Stimulated activated CD4-positive, alpha-beta T cell treated with anti-CD3 and anti-CD28 coated beads, Interleukin-1b, Interleukin-23, amount 100 ng/mL, for 1 hour (primary cell): ENCODE measurements at places on chromosomes 7 and 10.
A peak's percentile ranks its signal among the peaks of the same experiment; 100 is the strongest.

DNA sequence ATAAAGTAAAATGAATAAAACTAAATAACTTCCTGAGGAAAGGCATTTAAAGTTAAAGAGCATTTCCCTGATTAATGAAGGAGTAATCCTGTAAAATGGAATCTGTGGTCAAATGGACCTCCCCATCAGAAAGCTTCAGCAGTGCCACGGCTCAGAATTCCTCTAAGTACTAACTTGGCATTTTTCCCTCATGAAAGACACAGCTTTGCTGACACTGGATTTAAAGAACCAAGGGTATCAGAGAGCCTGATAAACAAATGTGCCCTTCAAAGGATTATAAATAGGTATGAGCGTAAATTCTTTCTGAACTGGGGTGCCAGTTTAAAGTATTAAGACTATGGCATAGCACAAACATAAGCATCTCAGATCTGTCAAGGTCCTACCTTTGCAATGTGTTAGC is 24.2 kb upstream of the RNF148 start:
- DNase-seq, result no peak

GRCh38 chr7:74093671-74094223 is 10.1 kb downstream of the LIMK1 start:
- DNase-seq, result no peak

- DNase-seq, result no peak
These were observed 18.8 kb downstream of the MMD2 start for GRCh38 chr7:4939971-4940728.

GRCh38 chr10:29411666-29412315 is 122.9 kb downstream of the LYZL1 start:
- DNase-seq, result no peak

GRCh38 chr7:99740573-99741440 is 5.8 kb upstream of the CYP3A7 start:
- DNase-seq, result no peak

GRCh38 chr10:34407324-34407805 is 407.7 kb downstream of the PARD3 start:
- DNase-seq, result no peak

DNA sequence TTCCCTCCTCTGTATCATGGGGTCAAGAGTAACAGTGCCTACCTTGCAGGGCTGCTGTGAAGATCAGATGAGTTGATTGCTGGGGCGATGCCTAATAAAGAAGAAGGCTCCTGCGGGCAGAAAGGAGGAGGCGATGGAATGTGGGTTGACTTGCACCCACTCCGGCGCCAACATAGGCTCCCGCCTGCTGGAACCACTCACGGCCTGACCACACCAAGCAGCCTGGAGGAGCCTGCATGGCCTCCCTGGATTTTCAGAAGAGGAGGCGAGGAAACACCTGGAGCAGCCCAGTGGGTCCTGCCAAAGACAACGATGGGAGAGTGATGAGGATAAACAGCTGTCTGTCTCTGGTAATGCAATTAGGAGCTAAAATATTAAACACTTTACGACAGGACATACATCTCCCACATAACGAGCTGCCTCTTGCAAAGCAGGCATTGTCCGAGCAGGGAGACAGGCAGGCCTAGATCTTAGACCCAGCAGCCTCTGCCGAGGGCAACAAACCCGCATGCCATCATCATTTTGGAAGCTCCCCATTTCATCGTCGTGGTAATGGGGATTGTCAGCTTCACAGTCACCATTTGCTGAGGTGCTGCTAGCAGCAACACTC is 302.9 kb upstream of the ZMIZ1 start:
- DNase-seq, result no peak

GRCh38 chr10:90288391-90288933 is 569.4 kb downstream of the HTR7 start:
- DNase-seq, result no peak

- no peak for DNase-seq
These were observed 2.0 kb upstream of the GATA3 start for GRCh38 chr10:8052341-8052955.

DNA sequence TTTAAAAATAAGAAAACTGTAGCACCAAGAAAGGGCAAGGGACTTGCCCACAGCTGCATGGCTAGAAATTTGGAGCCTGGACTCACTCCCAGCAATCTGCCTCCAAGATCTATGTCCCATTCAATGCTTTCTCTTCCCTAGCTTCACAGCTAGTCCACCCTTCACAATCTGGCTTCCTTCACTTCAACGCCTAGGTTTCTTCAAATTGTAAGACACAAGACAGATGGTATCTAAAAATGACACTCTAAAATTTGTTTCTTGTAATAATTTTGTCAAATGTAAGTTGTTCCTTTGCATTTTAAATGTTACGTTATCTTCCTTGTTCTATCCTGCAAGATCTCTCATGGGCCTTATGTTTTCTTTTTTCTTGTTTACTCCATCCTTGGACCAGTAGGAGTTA is 48.6 kb downstream of the CTTNBP2 start:
- DNase-seq, result no peak

- no peak for DNase-seq
These were observed 74.4 kb downstream of the MYL10 start for GRCh38 chr7:101554584-101555268.

DNA sequence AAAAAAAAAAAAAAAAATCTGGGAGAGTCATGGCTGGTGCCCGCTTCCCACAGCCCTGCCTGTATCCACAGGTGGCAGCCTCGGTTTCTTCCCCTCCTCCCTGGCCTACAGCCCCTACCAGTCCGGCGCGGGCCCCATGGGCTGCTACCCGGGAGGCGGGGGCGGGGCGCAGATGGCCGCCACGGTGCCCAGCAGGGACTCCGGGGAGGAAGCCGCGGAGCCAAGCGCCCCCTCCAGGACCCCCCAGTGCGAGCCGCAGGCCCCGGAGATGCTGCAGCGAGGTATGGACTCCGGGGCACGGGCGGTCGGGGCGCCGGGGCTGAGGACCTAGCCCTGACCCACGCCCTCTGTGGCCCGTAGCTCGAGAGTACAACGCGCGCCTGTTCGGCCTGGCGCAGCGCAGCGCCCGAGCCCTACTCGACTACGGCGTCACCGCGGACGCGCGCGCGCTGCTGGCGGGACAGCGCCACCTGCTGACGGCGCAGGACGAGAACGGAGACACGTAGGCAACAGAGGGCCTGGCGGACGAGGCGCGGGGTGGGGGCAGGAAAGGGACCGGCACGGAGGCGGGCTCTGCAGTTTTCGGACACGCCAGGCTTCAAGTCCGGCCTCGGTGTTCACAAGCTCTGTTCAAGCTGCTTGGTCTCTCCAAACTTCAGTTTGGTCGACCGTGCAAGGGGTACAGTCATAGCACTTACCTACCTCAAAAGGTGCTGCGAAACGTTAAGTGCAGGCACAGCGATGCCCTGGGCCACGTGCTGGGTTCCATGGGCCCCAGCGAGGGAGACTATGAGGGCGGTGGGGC is 3.9 kb downstream of the NFKB2 start:
- peak; percentile 69 for DNase-seq

DNA sequence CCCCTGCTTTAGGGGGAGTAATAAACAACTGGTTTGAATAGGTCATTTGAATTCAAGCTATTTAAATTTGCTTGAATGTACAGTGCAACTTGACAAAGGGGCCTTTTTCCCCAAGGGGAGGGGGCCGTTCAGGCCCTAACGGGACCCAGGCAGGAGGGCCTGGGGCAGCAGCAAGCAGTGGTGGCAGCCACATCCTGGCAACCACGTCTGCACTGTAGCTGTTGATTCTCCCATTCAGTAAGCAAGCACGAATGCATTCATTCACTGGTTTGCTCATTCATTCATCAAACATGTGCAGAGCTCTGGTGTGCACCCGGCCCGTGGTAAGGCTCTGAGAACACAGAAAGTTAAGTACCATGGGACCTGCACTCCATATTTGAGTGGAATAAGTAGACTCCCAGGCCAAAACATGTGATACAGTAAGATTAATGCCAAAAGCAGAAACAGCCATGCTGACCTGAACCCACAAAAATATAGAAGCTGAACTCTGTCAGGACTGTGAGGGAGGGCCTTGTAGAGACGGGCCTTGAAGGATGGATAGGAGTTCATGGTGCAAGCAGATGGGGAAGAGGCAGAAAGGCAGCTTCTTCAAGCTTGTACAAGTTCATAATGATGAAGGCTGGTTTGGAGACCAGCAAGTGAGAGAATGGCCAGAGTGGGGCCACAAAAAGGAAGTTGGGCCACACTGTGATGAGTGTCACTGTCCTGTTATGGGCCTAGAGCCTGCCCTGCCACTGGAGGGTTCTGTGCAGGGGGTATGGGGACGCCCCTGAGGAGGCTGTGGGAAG is 29.3 kb upstream of the C10orf53 start:
- DNase-seq, result no peak

DNA sequence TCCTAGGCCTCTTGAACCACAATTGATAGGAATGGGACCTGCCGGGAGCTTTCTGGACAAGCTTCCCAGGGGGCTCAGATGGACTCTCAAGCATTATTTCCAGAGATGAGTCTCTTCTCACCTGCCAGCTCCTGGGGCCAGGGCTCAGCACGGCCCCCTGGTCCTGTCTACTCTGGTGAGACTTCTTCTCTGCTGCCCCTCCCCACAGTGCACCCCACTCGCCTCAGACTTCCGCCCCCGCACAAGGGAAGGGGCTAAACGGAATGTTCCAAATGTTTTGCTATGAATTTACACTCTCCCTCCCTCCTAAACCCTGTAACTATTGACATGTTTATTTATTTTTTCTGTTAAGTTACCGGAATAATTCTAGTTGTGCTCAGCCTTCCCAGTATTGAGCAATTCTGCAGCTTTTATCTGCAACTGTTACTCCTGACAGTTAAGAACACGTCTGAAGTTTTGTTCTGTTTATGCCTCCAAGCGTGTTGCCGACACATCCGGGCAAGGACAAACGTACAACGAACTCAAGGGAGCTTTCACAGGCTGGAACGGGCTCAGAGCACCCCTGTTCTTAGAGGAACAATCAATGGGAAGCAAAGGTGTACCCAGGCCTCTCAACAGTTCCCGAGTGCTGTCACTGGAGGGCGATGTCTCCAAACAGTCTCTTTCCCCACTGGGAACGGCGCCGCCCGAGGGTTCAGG is 55.2 kb downstream of the FHIP2A start:
- DNase-seq, result no peak
